ENCODE measurements at places on chromosomes 1 and 21.

- no peak for DNase-seq
Measured at GRCh38 chr1:170150921-170151320, 5.2 kb downstream of the NTMT2 start.

DNA sequence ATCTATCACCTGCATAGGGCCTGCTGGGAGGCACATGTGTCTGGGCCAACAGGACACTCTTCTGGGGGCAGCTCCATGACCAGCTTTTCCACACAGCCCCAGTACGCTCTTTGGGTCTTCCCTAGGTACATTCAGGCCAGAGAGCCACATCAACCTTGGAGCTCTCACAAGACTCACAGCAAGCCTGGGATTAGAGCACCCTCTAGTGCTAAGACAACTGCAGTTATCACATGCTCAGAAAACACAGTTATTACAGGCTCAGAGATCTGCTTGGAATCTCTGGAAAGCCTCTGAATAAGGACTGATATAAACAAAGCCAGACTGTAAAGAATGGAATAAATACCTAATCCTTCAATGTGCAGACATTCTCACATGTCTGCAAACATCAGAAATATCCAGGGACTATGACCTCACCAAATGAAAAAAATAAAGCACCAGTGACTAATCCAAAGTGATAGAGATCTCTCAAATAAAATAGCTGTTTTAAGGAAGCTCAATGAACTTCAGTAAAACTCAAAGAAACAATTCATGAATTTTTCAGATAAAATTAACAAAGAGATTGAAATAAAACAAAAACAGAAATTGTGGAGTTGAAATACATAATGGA is 563.9 kb upstream of the NR5A2 start:
- DNase-seq, result no peak

- no peak for DNase-seq
Measured at GRCh38 chr1:11204396-11205190, 15.4 kb downstream of the ANGPTL7 start.

DNA sequence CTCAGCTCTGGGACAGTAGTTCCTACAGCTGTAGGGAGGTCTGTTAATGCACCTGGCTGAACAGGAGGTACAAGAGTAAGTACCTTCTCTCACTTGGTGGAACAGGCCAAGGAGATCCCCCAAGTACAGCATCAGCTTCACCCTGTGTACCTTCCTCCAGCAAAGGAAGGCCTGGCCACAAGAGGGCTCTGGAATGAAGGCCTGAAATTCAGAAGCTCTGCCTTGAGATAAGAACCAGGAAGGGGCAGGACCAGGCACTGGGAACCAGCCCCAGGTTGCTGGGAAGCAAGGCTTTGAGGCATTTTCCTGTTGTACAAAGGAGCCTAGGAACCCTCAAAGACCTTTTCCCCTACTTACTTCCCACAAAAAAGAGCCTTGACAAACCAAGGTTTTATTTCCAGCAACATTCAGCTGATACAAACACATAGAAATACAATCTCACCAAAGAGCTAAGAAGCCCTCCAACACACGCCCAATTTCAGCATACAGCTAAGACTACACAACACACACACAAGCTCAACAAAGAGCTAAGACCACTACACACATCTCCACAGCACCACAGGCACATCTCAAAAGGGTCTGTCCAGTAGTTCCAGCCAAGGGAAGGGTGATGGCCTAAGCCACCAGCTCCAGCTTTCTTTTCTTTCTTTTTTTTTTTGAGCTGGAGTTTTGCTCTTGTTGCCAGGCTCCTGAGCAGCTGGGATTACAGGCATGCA is 23.5 kb downstream of the F11R start:
- no peak for DNase-seq

DNA sequence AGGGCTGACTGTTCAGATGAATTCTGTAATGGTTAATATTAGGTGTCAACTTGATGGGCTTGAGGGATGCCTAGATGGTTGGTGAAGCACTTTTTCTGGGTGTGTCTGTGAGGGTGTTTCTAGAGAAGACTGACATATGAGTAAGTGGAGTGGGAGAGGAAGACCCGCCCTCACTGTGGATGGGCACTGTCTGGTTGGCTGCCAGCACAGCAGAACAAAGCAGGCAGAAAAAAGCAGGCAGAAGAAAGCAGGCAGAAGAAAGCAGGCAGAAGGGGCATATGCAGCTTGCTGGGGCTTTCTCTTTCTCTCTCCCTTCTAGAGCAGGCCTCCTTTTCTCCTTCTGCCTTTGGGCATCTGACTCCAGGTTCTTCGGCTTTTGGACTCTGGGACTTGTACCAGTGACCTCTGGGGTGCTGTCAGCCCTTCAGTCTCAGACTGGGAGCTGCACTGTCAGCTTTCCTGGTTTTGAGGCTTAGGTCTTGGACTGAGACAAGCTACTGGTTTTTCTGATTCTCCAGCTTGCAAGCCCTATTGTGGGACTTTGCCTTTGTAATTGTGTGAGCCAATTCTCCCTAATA is 42.9 kb upstream of the CD2 start:
- DNase-seq, result no peak

- DNase-seq, result no peak
Measured at GRCh38 chr1:11207898-11208611, 18.9 kb downstream of the ANGPTL7 start.

DNA sequence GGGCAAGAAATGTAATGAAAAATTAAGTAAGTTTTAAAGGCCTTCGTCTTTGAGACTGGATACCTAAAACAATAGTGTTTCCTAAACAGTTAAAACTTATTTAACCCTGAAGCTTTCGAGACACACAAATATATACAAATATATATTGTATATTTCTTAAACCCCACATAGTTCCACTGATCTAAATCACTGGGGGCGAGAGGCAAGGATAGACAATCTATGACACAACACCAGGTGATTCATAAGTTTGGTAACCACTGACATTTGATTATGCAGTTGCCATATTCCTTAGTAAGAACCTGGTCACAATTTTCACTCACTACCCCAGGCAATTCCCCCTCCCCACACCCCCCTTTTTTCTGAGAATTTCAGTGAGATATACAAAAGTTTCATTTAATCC is 55.3 kb upstream of the BOLA1 start:
- no peak for DNase-seq

- DNase-seq, result no peak
Measured at GRCh38 chr1:162550925-162551324, 10.6 kb upstream of the UAP1 start.

- no peak for DNase-seq
Measured at GRCh38 chr1:66626261-66626660, 92.3 kb downstream of the SGIP1 start.

- DNase-seq, result no peak
Measured at GRCh38 chr1:88740784-88741183, 56.7 kb downstream of the PKN2 start.

DNA sequence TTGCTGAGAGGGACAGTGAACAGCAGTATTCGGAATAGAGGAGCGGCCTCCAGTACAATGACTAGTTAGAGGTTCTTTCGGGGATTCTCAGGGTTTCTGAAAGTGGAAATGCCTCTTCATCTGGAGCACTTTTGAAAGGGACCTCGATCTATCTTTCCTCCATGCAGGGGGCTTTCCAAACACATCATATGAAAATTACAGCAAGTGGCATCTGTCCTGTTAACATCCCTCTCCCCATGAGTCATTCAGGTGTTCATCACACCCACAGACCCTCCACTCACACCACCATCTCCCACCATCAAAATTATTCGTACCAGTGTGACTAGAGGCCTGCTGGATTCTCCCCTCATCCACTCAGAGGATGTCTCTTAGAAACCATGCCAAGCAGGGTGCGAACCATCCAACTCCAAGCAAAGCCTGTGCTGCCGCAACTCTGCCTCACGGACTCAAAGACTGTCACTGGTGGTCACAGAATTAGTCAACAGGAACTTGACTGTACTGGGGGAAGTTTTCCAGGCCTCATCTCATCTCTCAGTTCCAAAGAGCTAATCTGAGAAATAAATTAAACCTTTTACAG is 211.1 kb downstream of the MRPL39 start:
- no peak for DNase-seq

DNA sequence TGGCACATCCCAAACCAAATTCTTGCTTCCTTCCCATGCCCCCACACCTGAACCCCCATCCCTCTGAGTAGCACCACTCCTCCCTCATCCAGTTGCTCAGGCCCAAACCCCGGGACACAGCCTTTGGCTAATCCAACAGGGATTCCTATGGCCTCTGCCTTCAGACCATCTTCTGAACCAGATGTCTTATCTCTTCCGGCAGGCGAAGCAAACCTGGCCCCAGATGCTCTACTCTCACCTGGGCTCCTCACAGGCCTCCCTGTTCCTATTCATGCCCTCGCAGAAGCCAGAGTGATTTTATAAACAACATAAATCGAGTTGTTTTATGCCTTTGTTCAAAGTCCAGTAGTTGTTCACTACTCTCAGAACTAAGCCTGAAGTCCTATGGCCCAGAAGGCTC is 12.5 kb upstream of the KCNA2 start:
- no peak for DNase-seq

GRCh38 chr1:96418969-96419368 is 302.6 kb upstream of the PTBP2 start:
- no peak for DNase-seq

GRCh38 chr1:77415579-77415978 is 133.8 kb downstream of the AK5 start:
- no peak for DNase-seq

DNA sequence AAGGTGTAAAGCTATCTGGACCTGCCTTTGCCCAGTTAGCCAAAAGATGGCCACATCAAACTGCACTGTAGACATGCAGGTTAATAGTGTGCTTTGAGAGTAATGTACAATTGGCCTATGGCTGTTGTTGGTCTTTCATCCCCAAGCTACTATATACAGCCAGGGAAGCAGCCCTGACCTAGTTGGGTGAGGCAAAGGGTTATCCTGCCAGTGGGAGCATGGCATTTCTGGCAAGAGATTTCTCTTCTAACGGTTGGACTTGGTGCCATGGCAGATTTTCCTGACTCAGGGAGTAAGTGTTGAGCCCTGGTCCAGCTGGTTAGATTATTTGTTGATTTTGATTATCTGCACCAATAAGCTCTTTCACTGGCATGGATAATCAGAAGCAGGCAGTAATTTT is 119.8 kb downstream of the SDCCAG8 start:
- DNase-seq, result no peak

GRCh38 chr21:33258475-33258874 is 7.7 kb upstream of the IL10RB start:
- no peak for DNase-seq

- no peak for DNase-seq
Measured at GRCh38 chr21:32481875-32482408, 69.4 kb downstream of the EVA1C start.

DNA sequence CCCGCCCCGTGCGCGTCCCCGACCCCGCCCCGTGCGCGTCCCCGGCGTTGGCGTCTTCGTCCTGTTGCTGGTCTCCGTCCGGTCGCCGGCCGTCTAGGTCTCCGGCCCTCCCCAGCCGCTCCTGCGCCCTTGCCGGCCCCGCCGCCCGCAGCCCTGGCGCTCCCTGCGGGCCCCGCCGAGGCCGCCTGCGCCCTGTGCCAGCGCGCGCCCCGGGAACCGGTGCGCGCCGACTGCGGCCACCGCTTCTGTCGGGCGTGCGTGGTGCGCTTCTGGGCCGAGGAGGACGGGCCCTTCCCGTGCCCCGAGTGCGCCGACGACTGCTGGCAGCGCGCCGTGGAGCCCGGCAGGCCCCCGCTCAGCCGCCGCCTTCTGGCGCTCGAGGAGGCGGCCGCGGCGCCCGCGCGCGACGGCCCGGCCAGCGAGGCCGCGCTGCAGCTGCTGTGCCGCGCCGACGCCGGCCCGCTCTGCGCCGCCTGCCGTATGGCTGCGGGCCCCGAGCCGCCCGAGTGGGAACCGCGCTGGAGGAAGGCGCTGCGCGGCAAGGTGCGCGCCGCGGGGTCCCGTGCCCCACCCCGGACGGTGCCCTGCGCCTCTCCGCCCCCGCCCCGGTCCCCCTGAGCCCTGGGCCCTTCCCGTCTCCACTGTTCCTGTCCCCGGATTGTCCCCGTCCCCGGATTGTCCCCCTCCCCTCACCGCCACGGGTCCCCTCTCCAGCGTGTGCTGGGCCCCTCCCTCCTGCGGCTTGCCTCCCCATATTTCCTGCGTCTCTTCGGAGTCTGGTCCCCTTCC is at the start of gene RNF187:
RNF187 (plus strand) TSS at position 47 of the 789 bp plus-strand sequence.
- DNase-seq, result peak; percentile 93

- no peak for DNase-seq
Measured at GRCh38 chr1:208460823-208461222, 216.6 kb upstream of the PLXNA2 start.

DNA sequence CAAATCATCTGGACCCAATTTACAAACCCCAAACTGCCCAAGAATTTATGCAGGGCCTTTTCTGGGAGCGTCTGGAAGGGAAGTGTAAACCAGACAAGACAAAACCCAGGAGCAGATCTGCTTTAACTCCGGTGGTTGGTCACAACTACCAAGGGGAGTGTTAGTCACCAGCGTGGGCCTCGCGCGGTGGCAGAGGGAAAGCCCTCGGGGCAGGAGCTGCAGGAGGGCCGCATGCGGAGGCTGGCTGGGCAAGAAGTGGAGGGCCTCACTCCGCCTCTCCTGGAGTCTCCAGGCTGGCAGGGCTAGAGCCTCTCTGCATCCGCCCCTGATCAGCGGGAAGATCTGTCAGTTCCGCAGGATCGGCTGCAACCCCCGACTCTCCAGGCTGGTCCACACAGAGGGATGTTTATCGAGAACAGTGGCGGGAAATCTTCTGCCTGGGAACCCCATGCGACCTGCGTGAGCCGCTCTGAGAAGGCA is 2.0 kb downstream of the COL24A1 start:
- no peak for DNase-seq

DNA sequence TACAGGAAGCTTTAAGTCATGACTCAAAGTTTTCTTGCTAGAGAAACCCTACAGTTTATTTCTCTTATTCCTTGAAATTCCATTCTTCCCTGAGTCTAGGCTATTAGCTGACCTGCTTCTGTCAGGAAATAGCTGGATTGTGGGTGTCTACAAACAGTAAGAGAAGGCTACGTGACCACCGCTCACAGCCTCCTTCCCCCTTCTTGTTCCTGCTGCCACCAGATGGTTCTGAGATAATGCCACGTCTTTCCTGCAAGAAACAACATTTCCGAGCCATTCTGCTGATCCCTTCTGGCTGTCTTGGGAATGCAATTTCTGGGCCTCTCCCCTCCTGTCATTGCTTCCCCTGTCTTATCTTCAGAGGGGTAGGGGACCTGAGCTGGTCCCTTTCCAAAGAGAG is 128.9 kb upstream of the SGIP1 start:
- DNase-seq, result no peak

GRCh38 chr1:95003433-95003738 is 69.4 kb downstream of the ALG14 start:
- no peak for DNase-seq

- no peak for DNase-seq
Measured at GRCh38 chr1:15370781-15371520, 38.7 kb upstream of the EFHD2 start.

GRCh38 chr1:30035522-30036228 is 687.7 kb downstream of the MATN1 start:
- no peak for DNase-seq

GRCh38 chr1:198655459-198656121 is 16.8 kb downstream of the PTPRC start:
- DNase-seq, result no peak

GRCh38 chr1:210596641-210597040 is 267.9 kb downstream of the HHAT start:
- DNase-seq, result no peak

All from activated naive CD8-positive, alpha-beta T cell treated with anti-CD3 and anti-CD28 coated beads, Interleukin-2, amount 10 ng/mL, durations not matched to agents 7 days and 5 days (primary cell).